ENCODE measurements at places on chromosomes 1 and 21.

GRCh38 chr1:53449693-53450092 is 9.5 kb upstream of the DMRTB1 start:
- DNase-seq: no peak

DNA sequence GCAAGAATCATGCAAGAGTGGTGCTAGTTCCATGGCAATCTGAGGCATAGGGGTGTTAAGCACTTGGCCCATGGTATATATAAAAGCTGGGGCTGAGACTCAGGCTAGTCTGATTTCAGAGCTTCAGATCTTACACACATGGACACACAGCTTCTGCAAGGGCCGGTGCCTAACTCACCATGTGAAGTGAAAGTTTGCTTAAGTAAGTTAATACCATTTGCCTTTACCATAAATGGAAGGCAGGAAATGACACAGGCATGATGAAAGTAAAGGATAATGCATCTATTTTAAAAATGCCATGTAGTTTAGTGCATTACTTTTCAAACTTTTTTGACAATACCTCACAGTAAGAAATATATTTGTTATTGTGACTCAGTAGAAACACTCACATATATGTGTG is 122.6 kb downstream of the KCNJ6 start:
- no peak for DNase-seq

DNA sequence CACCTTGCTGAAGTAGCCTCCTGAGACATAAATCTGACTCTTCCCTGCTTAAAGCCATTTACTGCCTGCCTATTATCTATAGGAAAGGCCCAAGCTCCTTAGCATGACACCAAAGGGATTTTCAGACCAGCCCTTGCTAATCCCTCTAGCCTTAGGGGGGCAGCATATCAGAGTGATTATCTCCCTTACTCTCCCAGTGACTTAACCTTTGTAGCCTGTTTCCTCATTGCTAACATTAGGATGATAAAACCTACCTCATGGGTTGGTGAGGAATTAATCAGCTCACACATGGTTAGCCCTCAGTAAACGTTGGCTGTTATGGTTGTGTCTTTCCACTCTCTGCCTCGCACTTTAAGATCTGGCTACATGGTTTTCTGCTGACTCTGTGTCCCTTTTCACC is 70.1 kb downstream of the ROR1 start:
- no peak for DNase-seq

DNA sequence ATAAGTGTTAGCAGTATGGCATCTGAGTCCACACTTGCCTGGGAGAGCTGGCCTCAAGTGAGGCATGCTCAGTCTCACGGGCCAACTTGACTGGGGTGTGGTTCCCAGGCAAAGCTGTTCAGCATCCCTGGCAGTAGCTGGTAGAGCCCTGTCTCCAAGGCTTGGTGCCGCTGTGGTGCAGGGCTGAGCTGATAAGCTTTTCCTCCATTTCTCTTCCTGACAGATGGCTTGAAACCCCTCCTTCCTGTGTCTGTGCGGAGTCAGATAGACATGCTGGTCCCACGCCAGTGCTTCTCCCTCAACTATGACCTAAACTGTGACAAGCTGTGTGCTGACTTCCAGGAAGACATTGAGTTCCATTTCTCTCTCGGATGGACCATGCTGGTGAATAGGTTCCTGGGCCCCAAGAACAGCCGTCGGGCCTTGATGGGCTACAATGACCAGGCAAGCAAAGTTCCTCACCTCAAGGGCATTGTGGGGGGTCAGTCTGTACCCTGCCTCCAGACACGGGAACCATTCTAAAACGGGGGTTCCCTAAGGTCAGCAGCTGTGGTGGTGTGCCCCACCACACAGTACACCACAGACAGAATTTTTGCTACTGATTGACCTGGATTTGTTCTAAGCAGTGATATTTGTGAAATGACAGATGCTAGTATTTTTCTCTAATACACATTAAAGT is 13.7 kb upstream of the MIIP start:
- DNase-seq: no peak

DNA sequence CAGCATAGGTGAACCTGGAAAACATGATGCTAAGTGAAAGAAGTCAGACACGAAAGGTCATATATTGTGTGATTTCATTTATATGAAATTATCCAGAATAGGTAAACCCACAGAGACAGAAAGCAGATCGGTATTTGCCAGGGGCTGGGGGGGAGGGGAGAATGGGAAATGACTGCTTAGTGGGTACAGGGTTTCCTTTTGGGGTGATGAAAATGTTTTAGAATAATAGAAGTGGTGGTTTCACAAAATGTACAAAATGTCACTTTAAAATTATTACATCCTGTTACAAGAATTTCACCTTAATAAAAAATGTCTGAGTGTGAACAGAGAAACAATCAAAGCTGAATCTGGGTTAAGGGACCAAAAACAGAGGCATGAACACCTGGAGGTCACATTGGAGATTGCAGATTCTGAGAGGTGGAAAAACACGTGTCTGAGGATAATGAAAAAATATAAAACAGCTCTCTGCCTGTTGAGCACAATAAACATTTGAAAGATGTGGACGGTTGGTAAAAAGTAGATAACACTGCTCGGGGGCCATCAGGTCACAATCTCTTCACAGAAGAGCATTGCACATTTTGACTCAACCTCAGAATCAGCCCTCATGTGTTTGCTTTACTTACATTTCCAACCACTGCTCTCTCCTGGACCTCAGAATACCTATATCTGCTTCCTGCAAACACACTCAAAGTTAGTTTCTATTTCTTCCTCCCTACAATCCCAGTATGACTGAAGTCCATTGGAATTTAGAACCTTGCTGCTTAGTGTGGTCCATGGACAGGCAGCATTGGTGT is 3.2 kb downstream of the SLAMF6 start:
- DNase-seq: peak; percentile 42

- DNase-seq: no peak
These were observed 226.6 kb upstream of the KAZN start for GRCh38 chr1:14371771-14372497.

GRCh38 chr21:35179990-35180540 is 131.0 kb upstream of the RUNX1 start:
- peak; percentile 65 for DNase-seq

GRCh38 chr1:71252900-71253299 is 172.1 kb upstream of the ZRANB2 start:
- no peak for DNase-seq

DNA sequence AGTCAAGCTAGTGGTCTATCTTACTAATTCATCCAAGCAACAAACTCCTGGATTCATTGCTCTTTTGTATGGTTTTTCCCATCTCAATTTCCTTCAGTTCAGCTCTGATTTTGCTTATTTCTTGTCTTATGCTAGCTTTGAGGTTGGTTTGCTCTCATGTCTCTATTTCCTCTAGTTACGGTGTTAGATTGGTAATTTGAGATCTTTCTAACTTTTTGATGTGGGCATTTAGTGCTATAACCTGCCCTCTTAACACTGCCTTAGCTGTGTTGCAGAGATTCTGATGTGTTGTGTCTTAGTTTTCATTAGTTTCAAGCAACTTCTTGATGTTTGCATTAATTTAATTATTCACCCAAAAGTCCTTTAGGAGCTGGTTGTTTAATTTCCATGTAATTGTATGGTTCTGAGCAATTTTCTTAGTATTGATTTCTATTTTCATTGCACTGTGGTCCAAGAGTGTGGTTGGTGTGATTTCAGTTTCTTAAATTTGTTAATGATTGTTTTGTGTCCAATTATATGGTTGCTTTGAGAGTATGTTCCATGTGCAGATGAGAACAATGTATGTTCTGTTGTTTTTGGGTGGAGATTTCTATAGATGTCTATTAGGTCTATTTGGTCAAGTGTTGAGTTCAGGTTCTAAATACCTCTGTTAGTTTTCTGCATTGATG is 154.6 kb downstream of the PLPPR5 start:
- no peak for DNase-seq

GRCh38 chr1:65036570-65037051 is 70.3 kb upstream of the JAK1 start:
- DNase-seq: no peak

Data from urothelium cell line (cell line).